ENCODE measurements at places on chromosomes 4 and X. TPM values are rescaled to one million over a fixed set of nuclear protein-coding genes. Genes with fewer than 3 reads are reported as not detected.

Gene GABRQ
- total RNA-seq, result 0.52 TPM

Gene LGI2
- 1.6 TPM for total RNA-seq

Gene SPP1
- total RNA-seq, result 156 TPM

Gene COL4A5
- 17.2 TPM for total RNA-seq

Gene INTS6L
- total RNA-seq, result 11.5 TPM

Gene RS1
- under 0.01 TPM for total RNA-seq

Gene DKK2
- 28.2 TPM for total RNA-seq

Gene SRP72
- 36.0 TPM for total RNA-seq

Gene GAGE12H
- total RNA-seq, result not detected

Gene SMIM43
- 2.6 TPM for total RNA-seq

Gene TRMT2B
- total RNA-seq, result 13.0 TPM

Gene P2RY8
- 0.52 TPM for total RNA-seq

Gene TCEANC
- total RNA-seq, result 14.1 TPM

Gene MAGEE2
- total RNA-seq, result not detected

Gene MSANTD1
- total RNA-seq, result 1.0 TPM

Gene ANOS1
- 13.0 TPM for total RNA-seq

Gene AGTR2
- 40.2 TPM for total RNA-seq

Gene UGT2A1
- under 0.01 TPM for total RNA-seq

Gene TXK
- total RNA-seq, result 0.52 TPM

Gene CLTRN
- total RNA-seq, result not detected

Gene RBM10
- 30.8 TPM for total RNA-seq

Gene RRH
- total RNA-seq, result under 0.01 TPM

Gene ACE2
- not detected for total RNA-seq

Gene PPP1R2C
- total RNA-seq, result not detected

Gene GYG2
- total RNA-seq, result 7.8 TPM

Gene KLHL8
- 36.0 TPM for total RNA-seq

Gene SMIM20
- 27.1 TPM for total RNA-seq

Gene CT45A3
- not detected for total RNA-seq

Gene SPATA4
- total RNA-seq, result 0.52 TPM

Gene TKTL1
- total RNA-seq, result 0.52 TPM

Gene DUSP21
- not detected for total RNA-seq

Gene GBA3
- total RNA-seq, result not detected

Gene ASB12
- total RNA-seq, result 8.4 TPM

Gene S100G
- not detected for total RNA-seq

Gene ADAD1
- total RNA-seq, result not detected

Gene STK26
- total RNA-seq, result 24.5 TPM

Gene NAP1L2
- 0.52 TPM for total RNA-seq

Gene MTMR8
- total RNA-seq, result 2.6 TPM

Gene AP1S2
- 28.2 TPM for total RNA-seq

Gene SCRG1
- total RNA-seq, result 1.0 TPM

Measured in skeletal muscle tissue (tissue), 5 donors.